Head of caudate nucleus (tissue), 42 donors: ENCODE measurements at places on chromosomes 4 and X.

GRCh38 chr4:4752576-4753401 is 106.7 kb upstream of the MSX1 start:
- DNase-seq: no peak

GRCh38 chrX:133258481-133258880 is 40.3 kb upstream of the TFDP3 start:
- no peak for DNase-seq

DNA sequence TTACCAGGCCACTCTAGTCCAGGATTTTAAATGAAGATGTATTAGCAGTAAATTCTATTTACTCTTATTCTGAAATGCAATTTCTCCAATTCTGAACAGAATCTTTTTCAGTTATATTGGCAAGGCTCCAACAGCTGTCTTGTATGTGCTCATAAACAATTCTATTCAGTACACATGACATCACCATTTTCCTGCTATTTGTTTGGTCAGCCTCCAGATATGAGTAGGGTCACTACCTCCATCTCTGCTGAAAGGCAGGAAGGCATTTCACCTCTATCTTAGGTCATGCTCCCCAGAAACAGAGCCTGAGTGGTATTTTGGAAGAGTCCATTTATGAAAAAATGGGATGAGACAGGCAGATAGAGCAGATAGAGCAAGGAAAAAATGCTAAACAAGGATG is 151.1 kb upstream of the ADGRL3 start:
- DNase-seq: no peak

GRCh38 chr4:106585915-106586349 is 217.4 kb upstream of the GIMD1 start:
- DNase-seq: no peak

- DNase-seq: no peak
These were observed 41.9 kb upstream of the MXD4 start for GRCh38 chr4:2303686-2304320.

- DNase-seq: no peak
These were observed 1060.5 kb upstream of the INTU start for GRCh38 chr4:126572264-126572663.

DNA sequence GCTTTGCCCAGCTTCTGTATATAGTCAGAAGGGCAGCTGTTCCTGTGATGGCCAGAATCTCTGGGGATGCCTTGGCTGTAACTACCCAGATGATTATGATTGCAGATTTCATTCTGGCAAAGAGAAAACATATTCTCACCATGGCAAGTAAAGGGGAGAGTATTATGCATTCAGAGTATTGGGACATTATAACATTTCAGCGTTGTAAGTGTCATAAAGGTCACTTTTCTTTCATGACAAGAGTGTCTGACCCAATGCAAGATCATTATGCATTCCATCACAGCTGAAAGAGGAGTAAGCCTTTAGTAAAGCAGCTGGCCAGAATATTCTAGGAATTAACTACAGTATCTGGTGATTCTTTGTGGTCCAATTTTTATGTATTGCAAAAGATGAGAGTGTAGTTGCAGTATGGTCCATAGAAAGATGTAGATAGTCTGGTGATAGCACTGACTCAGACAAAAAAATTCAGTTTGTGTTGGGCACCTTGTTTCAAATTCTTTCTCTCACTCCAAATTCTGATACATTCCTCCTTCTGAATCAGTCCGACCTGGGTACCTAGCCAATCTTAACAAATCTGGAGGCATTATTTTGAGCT is 2366.3 kb downstream of the PCDH7 start:
- DNase-seq: no peak

DNA sequence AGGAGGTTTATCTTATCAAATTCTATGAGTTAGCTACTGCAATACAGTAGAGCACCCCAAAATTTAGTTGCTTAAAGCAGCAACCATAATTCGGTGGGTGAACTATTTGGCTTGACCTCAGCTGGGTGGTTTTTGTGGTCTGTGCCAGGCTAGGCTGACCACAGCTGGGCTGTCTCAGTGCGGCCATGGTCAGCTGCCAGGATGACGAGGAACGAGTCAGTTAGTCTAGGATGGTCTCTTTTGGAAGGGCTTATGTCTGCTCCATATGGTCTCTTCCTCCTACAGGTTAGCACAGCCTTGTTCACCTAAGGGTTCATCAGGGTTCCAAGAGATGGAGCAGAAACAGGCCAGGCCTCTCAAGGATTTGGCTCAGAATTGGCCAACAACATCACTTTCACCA is 210.4 kb downstream of the PALLD start:
- DNase-seq: no peak

GRCh38 chr4:165810726-165811125 is 62.3 kb upstream of the TLL1 start:
- DNase-seq: no peak

- DNase-seq: no peak
These were observed 989.2 kb upstream of the SLIT2 start for GRCh38 chr4:19262467-19262866.

DNA sequence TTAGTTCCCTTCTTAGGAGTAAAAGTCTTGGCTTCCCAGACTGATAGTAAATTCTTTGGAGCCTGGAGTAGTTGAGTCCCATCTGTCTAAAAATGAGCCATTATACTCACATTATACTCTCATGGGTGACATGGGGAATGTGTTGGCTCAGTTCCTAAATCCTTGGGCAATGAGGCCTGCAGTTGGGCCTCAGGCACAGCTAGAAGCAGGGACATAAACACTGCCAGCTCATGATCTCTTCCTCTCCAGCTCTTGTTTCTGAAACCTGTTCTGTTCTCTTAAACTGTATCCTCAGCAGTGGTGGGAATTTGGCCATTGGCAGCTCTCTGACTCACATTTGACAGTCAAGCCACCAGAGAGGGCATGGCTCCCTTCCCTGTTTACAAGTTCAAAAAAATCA is 212.5 kb downstream of the SPATA18 start:
- DNase-seq: no peak

DNA sequence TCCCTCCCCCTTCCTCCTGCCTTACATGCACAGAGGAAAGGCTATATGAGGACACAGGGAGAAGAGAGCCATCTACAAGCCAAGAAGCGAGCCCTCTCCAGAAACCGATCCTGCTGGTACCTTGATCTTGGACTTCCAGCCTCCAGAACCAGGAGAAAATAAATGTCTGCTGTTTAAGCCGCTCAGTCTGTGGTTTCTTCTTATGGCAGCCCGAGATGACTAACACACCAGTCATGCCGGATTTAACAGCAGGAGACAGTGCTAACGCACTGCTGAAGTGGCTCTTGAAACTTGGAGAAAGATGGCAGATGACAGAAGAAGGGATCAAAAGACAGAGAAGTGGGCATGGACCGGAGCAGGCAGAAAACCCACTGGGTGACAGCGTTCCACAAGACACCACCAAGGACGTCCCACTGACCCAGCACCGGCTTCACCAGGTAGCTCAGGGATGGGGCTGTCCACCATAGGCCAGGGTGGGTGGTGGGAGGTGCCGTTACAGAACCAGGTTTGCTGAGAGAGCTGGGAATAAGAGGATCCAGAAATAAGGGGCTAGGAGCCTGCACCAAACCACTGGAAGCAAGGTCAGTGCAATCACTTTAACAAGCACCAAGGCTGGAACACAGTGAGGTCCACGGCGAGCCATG is 6.2 kb upstream of the MAN2B2 start:
- no peak for DNase-seq

GRCh38 chrX:65671966-65672365 is 4.5 kb downstream of the MSN start:
- no peak for DNase-seq

DNA sequence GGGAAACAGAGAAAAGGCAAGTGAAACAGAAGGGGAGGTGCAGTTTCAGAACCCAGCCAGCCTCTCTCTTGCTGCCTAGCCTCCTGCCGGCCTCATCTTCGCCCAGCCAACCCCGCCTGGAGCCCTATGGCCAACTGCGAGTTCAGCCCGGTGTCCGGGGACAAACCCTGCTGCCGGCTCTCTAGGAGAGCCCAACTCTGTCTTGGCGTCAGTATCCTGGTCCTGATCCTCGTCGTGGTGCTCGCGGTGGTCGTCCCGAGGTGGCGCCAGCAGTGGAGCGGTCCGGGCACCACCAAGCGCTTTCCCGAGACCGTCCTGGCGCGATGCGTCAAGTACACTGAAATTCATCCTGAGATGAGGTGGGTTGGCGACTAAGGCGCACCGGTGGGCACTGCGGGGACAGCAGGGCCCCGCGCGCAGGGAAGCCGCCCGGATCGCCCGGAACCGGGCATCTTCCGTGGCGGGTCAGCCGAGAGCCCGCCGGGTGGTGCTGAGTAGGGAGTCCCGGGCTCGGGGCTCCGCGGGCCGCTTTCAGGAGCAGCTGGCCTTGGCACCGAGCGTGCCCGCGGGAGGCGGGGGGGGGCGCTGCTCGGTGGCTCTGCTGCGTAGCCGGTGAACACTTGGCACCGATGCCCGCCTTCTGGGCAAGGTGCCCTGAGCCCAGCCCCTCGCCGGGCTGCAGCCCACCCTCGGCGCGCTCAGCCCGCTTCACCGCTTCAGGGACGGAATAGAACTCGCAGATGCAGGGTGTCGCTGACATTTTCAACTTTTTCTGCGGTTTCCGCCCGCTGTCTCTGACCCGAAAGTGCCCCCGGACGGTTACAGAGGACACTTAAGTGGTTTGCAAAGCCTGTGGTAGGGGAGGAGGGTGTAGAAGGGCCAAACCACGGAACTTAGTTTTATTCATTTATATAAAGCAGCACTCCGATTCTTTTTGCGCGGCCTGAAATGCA is at the start of gene CD38:
CD38 (plus strand) TSS at position 40 of the 953 bp plus-strand sequence; CDS start at position 127, 87 bp downstream.
- DNase-seq: peak; percentile 47

DNA sequence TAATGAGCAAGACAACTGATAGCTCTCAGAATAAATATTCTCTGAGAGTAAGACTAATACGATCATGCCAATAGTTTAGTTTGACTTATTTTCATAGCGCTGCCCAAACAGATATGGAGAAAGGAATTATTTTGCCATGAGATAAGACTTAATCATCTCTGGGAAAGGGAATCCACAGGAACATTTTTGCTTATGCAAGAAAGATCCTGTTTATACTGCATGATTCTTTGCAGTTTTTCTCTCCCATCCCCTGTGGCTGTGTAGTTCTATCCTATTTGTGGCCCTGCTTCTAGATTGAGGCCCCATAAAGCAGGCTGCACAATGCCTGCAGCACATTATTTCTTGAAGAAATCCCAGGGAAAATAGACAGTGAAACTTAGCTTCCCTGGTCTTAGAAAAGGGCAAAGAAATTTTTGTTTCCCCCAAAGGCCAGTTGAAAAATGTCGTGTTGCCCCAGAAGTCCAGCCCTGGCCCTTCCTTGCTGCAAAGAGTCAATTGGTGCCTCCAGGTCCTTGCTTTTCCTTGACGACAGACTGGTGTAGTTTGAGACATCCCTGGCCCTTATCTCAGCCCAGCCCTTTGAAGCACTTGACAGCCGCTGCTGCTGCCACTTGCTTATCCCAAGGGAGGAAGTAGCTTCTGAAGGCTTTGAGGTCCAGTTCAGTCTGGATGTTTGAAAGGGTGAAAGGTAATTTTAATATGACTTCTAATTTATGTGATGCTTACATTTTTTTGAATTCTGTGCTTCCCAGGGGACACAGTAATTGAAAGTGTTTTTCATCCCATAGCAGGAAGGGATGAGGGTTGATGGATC is 45.0 kb upstream of the SH3RF1 start:
- no peak for DNase-seq

DNA sequence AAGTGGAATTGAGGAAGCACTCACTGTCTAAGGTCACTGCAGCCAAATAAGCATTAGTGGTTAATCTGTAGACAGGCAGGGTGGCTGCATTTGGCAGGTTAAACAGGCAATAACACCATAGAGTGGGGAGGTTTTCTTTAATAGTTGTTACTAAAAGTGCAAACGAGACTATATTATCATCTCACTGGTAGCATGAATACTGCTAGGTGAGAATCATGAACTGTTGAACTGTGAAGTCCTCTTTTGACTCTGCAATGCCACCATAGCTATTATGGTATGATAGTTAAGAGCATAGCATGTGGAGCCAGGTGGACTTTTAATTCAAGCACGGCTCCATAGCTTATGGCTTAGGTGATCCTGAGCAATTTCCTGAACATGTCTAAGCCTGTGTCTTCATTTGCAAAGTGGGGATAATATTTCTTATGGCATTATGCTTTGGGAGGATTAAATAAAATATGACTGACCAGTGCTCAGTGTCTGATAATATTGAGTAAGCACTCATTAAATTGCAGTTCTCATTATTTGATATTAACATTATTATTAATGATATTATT is 235.6 kb upstream of the HHIP start:
- DNase-seq: no peak

DNA sequence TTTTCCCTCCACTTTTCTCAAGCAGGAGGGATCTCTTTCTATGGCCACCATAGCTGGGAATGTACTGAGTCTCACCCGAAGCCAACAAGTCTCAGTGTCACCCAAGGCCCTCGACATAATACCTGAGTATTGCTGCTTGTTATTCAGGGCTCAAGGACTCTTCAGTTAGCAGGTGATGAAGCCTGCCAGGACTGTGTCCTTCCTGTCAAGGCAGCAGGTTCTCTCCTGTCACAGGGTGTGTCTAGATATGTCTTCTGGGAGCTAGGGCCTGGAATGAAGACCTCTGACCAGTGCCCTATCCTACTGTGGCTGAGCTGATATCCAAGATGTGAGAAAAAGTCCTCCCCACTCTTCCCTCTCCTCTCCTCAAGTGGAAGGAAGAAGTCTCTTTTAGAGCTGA is 391.0 kb upstream of the DIPK2B start:
- no peak for DNase-seq

DNA sequence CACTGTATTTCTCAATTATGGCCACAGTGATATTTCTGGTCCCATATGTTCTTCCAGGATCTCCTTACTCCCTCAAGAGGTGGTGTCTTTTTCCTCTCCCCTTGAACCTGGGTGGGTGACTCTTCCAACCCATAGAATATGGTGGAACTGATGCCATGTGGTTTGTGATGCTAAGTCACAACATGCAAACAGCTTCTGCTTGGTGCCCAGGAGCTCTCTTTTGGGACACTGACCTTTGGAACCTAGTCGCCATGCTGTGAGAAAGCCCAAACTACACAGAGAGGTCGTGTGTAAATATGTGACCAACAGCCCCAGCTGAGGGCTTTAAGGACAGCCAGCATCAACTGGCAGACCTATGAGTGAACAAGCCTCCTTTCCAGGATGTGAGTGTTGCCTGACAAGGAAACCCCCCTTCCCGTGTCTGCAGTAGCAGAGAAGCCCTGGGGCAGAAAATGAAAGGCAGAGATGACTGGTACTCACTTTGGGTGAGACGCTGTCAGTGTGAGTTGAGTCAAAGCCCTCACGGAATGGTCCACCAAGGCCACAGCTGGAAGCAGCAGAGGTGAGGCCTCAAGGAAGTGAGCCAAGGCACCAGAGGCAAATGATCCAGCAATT is 223.4 kb downstream of the BCOR start:
- no peak for DNase-seq
